ENCODE measurements at places on chromosomes 2 and 18. TPM values are rescaled to one million over a fixed set of nuclear protein-coding genes. Genes with fewer than 3 reads are reported as not detected.

DNA sequence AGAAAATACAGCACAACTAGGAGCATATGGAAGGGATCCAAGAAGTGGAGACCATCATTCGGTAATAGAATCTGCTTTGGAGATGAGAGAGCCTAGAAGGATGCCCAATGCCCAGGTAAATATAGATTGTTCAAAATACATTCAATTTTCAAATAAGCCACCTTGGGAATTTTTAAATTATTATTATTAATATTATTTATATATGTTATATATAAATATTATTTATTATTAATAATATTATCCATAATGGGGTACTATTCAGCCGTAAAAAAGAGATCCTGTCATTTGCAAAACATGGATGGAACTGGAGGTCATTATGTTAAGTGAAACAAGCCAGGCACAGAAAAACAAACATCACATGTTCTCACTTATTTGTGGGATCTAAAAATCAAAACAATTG, 127.8 kb upstream of the NDUFV2 start:
- DNase-seq, result no peak

DNA sequence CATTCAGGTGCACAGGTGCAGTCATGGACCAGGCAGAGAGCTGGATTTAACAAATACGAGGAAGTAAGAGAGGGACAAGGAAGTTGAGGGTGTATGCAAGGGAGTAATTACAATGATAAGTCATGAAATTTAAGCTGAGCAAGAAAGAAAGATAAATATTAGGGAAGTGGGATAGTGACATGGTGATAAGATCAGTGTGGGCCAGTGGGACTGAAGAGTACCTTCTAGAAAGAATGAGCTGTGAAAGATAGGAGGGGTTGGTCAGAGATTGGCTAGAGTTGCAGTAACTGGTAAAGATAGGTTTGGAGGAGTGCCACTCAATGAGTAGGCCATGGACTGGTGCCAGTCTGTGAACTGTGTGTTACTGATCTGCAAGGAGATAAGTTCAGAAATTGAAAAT, 200.8 kb upstream of the SIX3 start:
- no peak for DNase-seq

DNA sequence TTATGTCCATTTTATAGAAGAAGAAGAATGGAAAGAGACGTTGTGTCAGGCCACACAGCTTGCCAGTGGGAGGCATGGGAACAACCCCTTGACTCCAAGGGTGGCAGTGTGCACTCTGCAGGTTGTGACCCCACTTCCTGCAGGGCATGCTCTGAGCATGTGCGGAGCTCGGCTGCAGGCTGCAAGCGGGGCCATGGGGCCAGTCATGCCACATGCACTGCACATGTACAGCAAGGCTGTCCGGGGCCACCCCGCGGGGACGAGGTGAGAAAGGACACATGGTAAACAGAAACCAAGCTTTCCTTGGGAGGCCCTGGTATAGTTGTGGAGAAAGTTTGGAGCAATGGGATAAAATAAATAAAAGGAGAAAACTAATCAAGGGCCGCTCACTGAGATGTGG, 47.4 kb upstream of the DNMT3A start:
- no peak for DNase-seq

- DNase-seq, result no peak
Measured at GRCh38 chr2:66576561-66577320, 141.8 kb downstream of the MEIS1 start.

VWC2L gene
- total RNA-seq, result not detected

Measured in activated CD8-positive, alpha-beta T cell treated with anti-CD3 and anti-CD28 coated beads, Interleukin-2, amount 10 ng/mL, durations not matched to agents 7 days and 5 days (primary cell).